Cortex of kidney (tissue), 1 donor: ENCODE measurements at places on chromosomes 16 and 17.

DNA sequence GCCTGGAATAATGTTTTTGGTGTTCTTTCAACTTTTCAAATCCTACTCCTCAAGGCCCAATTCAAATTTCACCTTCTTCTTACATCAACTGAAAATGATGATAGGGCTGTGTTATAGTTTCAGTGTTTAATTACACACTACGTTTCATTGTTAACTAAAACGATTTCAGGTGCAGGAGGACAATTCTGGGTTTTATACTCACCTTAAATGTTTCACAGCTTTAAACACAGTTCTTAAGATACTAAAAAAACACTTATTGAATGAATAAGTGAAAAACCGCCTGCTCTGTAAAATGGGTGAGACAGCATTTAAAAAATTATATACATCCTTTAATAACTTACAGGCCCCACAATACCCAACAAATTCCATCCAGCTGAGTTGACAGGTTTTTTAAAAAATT lies 6.2 kb upstream of the MPHOSPH6 start:
- DNase-seq, result no peak

DNA sequence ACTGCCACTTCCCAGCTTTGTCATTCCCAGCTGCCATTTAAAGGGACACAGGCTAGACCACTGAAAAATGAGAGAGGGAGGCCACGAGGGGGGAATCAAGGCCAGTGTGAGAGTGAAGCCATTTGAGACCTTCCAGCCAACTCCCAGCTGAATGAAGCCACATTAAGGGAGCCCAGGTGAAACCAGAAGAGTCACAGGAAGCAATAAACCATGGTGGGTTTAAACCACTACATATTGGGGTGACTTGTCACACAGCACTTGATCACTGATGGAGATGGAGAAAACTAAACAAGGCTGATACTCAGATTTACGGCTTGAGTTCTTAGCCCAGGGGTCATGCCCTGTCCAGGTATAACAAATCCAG lies 2.8 kb upstream of the NUBP1 start:
- no peak for DNase-seq

GRCh38 chr17:68719431-68719830 lies 118.3 kb upstream of the FAM20A start:
- DNase-seq, result no peak

- DNase-seq, result no peak
Measured at GRCh38 chr17:67636834-67637520, 80.8 kb upstream of the NOL11 start.

GRCh38 chr17:39761861-39762496 lies 24.2 kb downstream of the GRB7 start:
- no peak for DNase-seq
